Hepatocyte (in vitro differentiated cells): ENCODE measurements at places on chromosomes 1 and 21. TPM values are rescaled to one million over a fixed set of nuclear protein-coding genes. Genes with fewer than 3 reads are reported as not detected.

GRCh38 chr1:95716097-95716496, 482.1 kb downstream of the RWDD3 start:
- DNase-seq, result no peak

GRCh38 chr21:21000591-21001175, 2.5 kb downstream of the NCAM2 start:
- no peak for DNase-seq

GRCh38 chr1:54285815-54286345, 85.9 kb downstream of the MRPL37 start:
- no peak for DNase-seq

- no peak for DNase-seq
Observed at GRCh38 chr1:4564051-4564450, 90.4 kb upstream of the AJAP1 start.

GRCh38 chr1:204514828-204515227, 1.4 kb upstream of the MDM4 start:
- DNase-seq, result no peak

DNA sequence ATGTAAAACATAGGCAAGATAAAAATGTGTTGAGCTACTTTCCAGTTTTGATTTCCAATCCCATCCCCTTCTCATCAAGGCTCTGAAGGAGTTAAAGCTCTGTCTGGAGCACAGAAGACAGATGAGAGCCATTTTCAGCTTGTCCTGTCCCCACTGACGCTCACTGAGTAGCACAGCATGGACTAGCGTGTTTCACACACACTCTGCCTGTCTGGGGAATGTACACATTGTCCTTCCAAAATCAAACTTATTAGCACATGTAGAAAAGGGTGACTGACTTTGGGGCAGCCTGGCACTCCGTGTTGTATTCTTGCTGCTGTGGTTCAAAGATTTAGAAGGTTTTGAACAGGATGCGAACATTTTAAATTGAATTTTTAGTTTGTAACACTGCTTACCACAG, 139.2 kb downstream of the NEK7 start:
- no peak for DNase-seq

GRCh38 chr1:94903280-94904009, 23.5 kb downstream of the CNN3 start:
- DNase-seq, result no peak

- peak; percentile 71 for DNase-seq
Observed at GRCh38 chr1:228109962-228110488, 926 bp upstream of the MRPL55 start.

- peak; percentile 91 for DNase-seq
Observed at GRCh38 chr1:20485527-20486456, at the start of gene CAMK2N1. Gene CAMK2N1, minus strand, starts transcription at chr1:20486210. Its CDS starts 831 bp downstream, at chr1:20485379.

DNA sequence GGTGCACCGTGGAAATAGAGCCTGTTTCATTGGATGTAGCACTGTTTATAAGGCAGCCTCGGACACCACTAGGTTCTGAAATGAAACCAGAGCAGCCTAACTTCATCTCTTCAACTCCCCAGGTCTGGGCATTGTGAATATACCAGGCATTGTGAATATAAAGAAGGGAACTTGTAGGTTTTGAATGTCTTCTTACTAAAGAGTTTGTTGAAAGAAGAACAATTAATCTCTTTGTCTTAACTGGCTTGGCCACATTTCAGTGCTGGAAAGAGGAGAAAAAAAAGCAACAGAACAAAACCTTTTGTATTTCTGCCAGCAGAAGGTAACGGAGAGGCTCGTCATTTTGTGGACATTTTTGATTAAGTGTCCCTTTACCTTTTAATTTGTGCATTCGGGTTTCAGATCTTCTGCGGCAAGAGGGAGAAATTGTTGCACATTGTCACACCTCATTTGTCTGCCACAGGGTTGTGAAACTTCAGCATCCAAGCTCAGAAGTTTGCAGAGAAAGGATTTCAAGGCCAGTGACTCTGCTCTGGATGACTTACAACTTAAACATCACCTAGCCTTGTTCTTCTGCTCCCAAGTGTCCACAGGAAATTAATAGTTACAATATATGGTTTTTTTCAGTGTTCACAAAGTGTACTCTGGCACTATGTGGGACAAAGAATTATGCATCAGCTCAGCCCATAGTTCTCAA, 158.3 kb downstream of the KAZN start:
- no peak for DNase-seq

- DNase-seq, result no peak
Observed at GRCh38 chr1:225657462-225657989, 4.6 kb upstream of the ENAH start.

- peak; percentile 28 for DNase-seq
Observed at GRCh38 chr21:33059380-33059841, 10.5 kb upstream of the OLIG1 start.

GRCh38 chr1:30605441-30605920, 117.9 kb downstream of the MATN1 start:
- no peak for DNase-seq

GRCh38 chr1:225631021-225631663, 21.8 kb downstream of the ENAH start:
- no peak for DNase-seq

GRCh38 chr1:75097654-75098053, 36.5 kb upstream of the LHX8 start:
- DNase-seq, result peak; percentile 58

DNA sequence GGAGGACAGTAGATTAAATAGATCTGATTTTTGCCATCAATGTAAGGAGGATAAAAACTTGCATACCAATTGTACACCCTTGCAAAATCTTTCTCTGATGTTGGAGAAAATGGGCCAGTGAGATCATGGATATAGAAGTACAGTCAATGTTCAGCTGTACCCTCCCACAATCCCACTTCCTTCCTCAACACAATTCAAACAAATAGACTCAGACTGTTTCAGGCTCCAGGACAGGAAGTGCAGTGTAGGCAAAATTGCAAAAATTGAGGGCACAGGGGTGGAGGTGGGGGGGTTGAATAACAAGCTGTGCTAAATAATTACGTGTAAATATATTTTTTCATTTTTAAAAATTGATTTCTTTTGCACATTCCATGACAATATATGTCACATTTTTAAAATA, 3.9 kb upstream of the IFI44 start:
- no peak for DNase-seq

DNA sequence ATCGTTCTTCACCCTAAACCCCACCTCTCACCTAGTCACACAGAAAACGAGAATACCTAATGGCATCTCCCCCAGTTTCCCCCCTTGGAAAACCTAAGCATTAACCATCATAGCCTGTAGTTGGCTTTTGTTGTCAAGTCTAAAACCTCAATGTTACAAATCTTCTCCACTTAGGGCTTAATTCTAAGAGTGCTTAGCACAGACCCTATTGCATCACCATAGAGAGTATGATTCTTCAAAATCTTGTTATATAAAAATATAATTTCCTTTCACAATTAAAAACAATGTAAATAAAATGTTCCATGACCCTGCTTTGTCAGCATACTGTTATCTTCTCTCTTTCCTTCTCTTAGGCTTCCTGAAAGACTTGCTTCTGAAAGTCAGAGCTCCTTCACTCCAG, 263.2 kb upstream of the RGS18 start:
- DNase-seq, result no peak

GRCh38 chr21:16305686-16306085, 575.9 kb downstream of the USP25 start:
- no peak for DNase-seq

DNA sequence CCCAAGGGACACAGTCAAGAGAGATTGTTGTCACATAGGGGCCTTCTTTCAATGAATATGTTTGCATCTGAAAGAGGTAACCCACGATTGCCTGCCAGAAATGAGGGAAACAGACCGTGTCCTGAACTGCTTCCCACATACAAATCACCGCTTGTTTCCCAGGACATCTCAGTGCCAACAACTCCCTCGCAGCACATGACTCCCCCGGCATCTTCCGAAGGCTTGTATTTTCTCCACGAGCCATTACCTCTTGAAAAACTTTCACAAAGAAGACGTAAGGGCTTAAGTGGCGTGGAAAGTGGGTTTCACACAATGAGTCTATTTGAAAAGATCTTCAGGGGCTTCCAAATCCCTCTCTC, 31.6 kb upstream of the PDE9A start:
- DNase-seq, result no peak

GRCh38 chr1:2891923-2892448, 90.5 kb upstream of the TTC34 start:
- DNase-seq, result no peak

DNA sequence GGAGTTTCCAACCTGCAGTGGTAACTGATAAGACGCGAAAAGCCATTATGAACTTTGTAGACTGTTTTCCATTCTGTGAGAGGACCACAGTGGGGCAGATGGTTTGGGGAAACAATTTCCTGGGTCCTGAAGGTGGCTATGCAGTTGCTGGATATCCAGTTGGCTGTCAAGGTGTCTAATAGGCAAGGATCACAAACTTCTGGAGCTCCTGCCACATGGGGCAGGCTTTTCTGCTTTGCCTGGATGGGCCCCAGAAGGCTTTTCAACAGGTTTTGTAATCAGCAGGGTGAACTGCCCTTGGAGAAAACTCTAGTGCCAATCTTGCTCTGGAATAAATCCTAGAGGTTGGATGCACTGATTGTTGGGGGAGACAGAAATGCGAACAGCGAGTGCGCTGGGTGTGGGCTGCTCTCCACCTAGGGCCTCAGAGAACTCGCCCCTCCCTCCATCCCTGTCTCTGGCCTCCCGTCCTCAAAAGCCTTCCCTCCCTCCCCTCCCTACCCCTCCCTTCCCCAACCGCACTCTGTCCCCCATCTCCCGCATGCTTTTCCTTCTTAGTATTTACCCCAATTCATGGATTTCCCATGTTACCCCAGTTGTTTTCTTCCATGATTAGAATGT, 210.3 kb upstream of the USP24 start:
- DNase-seq, result no peak

- DNase-seq, result no peak
Observed at GRCh38 chr21:45177039-45177438, 102.7 kb downstream of the ADARB1 start.

GRCh38 chr1:113142791-113143190, 69.8 kb downstream of the LRIG2 start:
- no peak for DNase-seq

- no peak for DNase-seq
Observed at GRCh38 chr1:235809688-235810397, 56.9 kb downstream of the LYST start.

Gene GUCA2A
- 8.7 and 11.0 TPM in 2 replicates for polyA plus RNA-seq

Gene FOXD3
- not detected in 2 replicates for polyA plus RNA-seq

Gene IGSF21
- polyA plus RNA-seq, result not detected in 2 replicates

Gene CFAP74
- 0.07 TPM in 1 of 2 replicates, not detected in the other for polyA plus RNA-seq

Gene EFNA1
- polyA plus RNA-seq, result 137 and 172 TPM in 2 replicates

Gene ADAMTS1
- 136 and 144 TPM in 2 replicates for polyA plus RNA-seq

Gene DPT
- 8.2 and 14.6 TPM in 2 replicates for polyA plus RNA-seq

Gene SGIP1
- 3.1 and 3.5 TPM in 2 replicates for polyA plus RNA-seq

Gene TSTD1
- polyA plus RNA-seq, result 101 and 102 TPM in 2 replicates

Gene RAB7B
- 16.6 and 22.6 TPM in 2 replicates for polyA plus RNA-seq

Gene SDC3
- polyA plus RNA-seq, result 51.0 and 60.0 TPM in 2 replicates

Gene KIF14
- 0.54 and 0.68 TPM in 2 replicates for polyA plus RNA-seq

Gene FCGR1A
- 0.52 and 1.00 TPM in 2 replicates for polyA plus RNA-seq
